ENCODE measurements at places on chromosomes 6 and 20.

GRCh38 chr6:79861023-79861422, 86.3 kb downstream of the ELOVL4 start:
- no peak for DNase-seq

- no peak for DNase-seq
Measured at GRCh38 chr6:107634324-107635056, 144.6 kb downstream of the SOBP start.

DNA sequence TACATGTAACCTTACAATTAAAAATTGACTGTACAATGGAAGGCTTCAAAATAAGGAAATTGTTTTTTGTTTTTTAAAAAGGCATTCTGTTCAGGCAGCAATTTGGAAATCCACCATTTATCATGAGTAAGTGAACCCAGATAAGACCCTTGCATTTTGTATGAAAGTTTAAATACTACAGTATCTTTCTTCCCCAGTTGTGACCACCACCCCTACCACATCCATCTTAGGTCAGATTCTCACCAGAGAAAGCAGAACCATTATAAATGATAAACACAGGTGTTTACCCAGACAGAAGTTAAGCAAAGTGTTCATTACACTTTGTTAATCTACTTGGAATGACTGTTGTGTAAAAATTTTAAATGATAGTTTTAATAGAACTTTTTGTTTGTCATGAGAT, 20.2 kb downstream of the SENP6 start:
- DNase-seq: no peak

- no peak for DNase-seq
Measured at GRCh38 chr6:148770408-148771211, 23.8 kb downstream of the UST start.

DNA sequence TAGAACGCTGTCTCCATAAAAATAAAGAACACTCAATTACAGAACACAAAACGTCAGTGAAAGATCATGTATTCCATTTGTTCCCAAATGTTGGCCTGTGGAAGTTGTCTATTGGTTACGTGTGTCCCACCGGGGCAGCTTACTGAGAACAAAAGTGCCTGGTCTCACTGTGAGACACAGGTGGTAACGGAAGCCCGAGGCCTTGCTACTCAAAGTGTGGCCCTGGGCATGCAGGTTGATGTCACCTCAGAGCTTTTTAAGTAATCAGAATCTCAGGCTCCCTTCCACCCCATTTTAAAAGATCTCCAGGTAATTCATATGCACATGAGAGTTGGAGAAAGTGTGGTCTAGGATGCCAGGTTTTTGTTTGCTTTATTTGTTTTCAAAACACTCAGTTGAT, 422.5 kb upstream of the OPRM1 start:
- no peak for DNase-seq

- DNase-seq: no peak
Measured at GRCh38 chr20:45810191-45810970, 2.1 kb upstream of the UBE2C start.

DNA sequence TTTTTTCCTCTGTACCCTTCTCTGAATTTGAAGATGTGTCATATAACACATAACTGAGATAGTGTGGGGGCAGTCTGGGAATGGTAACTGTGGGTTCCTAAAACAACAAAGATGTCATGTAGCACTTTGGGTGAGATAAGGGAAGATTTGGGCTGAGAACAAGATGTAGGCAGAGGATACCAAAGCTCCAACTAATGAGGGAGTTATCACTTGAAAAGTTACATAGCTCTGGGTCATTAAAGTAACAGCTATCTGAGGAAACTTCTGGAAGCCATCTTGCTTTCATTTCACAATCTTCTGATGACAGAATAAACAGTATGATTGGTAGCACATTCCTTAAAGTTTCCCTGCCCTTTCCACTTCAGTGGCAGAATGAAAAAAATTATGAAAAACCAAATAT, 255.4 kb downstream of the TBX18 start:
- no peak for DNase-seq

- DNase-seq: no peak
Measured at GRCh38 chr20:53079828-53080686, 107.9 kb downstream of the TSHZ2 start.

DNA sequence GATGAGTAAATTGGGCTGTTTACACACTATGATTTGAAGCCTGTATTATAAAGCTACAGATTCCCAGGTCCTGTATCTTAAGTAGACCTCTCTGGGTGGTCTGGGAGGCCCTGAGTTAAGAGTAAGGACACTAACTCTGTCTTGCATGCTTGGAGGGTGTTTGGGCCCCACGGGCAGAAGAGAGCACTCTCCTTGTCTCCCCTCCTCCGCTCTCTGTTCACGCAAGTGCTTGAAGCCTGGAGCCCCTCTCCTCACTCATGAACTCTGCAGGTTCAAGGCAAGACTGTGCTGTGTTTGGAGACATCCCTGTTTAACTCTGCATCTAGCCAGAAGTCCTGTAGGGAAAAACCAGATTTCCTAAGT, 154.0 kb downstream of the ZDHHC14 start:
- DNase-seq: no peak

- no peak for DNase-seq
Measured at GRCh38 chr6:157226026-157226625, 97.2 kb downstream of the TMEM242 start.

GRCh38 chr20:41213150-41213820, 75.9 kb downstream of the PLCG1 start:
- no peak for DNase-seq

- no peak for DNase-seq
Measured at GRCh38 chr6:143215771-143216170, 155.1 kb downstream of the AIG1 start.

GRCh38 chr6:150269130-150269856, 99.5 kb upstream of the IYD start:
- DNase-seq: no peak

GRCh38 chr6:112683106-112683505, 336.0 kb downstream of the RFPL4B start:
- no peak for DNase-seq

GRCh38 chr6:117270055-117270842, 4.9 kb downstream of the VGLL2 start:
- DNase-seq: no peak

GRCh38 chr6:124669713-124670480, 292.3 kb upstream of the RNF217 start:
- no peak for DNase-seq

- no peak for DNase-seq
Measured at GRCh38 chr6:129684903-129685661, 24.9 kb downstream of the ARHGAP18 start.

DNA sequence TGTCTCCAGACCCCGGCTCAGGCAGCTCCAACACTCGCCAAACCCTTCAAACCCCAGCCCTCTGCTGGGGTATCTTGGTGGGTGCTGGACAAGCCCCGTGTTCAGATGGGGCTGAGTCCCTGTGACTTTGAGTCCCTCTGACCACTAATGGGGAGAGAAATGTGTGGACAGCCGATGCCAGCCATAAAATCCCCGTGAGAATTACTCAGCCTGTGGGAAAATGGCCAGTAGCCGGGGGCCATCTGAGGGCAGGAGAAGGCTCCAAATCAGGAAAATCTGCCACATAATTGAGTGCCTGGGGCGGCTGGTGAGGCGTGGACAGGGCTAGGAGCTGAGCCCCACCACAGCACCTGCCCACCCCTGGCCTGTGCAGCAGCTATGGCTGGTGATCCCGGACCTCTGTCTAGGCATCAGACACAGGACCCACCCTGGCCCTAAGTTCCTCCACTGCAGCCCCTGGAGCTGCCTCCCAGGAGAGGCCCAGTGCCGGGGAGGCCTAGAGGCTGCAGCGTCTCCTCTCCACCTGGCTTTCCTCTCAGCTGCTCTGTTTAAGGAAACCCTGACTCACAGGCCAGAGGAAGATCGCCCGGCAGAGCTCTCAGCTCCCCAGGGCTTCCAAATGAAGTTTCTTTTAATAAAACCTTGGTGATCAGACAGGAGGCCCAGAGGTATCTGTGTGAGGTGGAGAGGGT, 53.7 kb upstream of the SLCO4A1 start:
- no peak for DNase-seq

DNA sequence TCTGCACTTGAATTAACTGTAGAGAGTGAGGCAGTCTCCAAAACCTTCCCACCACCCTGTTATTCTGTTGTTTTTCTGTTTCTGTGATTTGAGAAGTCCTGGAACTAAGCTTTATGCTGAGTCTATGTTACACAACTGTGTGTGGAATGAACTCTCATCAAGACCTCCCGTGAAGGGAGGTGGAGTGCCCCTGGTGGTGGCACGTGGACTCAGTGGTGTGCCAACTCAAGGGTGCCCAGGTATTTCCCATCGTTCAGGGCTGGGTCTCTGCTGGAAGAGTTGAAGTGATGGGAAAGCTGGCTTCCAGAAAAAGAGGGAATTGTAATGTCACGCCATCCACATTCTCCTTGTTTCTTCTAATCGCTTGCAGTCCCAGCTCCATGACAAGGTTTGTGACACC, 374.2 kb downstream of the SMOC2 start:
- no peak for DNase-seq

DNA sequence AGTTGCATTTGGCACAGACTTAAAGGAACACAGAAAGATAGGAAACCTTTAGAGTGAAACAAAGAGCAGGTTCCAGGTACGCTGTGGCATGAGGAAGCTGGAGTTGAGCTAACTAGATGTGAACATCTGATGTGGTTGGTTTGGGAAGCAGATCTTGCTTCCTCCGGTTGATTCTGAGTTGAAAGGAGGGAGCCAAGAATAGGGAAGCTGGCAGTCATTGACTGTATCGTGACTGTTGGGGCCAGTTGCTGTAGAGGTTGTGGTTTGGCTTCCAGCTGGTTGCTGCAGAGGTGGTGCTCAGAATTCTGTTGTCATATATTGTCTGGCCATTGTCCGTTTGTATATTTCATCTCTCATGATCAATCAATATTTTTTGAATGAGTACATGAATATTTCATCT, 325.9 kb downstream of the PLCB1 start:
- no peak for DNase-seq

- DNase-seq: no peak
Measured at GRCh38 chr20:828987-829386, 4.5 kb upstream of the FAM110A start.
